Effector CD4-positive, alpha-beta T cell (primary cell): ENCODE measurements at places on chromosomes 3 and 15.

DNA sequence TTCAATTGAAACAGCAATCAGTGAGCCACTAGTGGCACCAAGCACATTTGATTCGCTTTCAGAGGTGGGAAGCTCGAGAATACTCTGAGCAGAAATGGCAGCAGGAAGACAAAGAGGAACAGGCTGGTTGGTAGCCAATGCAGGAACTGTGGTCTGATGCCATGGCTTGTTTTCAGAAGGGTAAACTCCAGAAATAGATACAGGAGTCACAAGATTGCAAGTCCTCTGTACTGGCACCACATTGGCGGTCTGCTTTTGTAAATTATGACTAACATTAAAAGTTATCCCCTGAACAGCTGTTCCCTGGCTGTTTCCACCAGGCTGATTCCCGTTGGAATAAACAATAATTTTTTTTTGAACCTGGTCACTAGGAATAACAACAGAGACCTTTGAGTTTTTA is 35.5 kb downstream of the USF3 start:
- no peak for DNase-seq

DNA sequence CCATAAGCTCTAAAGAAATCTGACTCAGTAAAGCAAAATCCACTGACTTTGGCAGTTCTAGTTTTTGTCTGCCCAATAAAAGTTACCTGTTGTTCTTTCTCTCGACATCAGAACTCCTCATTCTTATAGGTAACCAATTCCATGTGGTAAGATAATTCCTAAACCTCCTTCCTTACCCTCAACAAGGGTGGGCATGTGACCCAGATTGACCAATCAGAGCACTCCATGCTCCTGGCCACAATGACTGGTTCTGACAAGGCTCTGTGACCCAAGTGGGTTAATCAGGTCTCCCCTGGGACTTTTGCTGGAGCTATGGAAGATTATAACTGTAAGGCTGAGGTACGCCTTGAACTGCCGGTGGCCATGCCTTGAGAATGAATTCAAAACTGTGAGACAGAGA is 31.7 kb downstream of the LINS1 start:
- DNase-seq = no peak

- no peak for DNase-seq
These were observed 495.0 kb upstream of the ZNF385D start for GRCh38 chr3:22245811-22246583.

DNA sequence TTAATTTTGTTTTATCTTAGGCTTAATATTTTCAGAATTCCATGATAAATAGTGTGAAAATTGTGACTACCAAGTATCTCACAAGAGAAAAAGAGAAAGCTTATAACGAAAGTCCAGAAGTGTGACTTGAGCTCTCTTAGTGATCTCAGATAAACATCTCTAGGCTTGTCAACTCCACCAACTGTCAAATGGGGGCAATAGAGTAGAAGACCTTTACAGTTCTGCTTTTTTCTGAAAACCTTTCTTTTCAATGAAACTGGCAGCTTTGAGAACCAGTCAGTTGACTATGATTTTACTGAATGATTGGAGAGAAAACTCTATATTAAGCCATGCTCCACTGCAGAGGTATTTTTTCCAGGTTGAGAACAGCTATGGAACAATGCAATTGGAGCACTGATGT is 119.2 kb upstream of the TP63 start:
- DNase-seq = no peak

GRCh38 chr15:27392163-27392562 is 421.2 kb downstream of the GABRG3 start:
- no peak for DNase-seq

GRCh38 chr3:114879059-114880031 is 267.7 kb downstream of the ZBTB20 start:
- no peak for DNase-seq

DNA sequence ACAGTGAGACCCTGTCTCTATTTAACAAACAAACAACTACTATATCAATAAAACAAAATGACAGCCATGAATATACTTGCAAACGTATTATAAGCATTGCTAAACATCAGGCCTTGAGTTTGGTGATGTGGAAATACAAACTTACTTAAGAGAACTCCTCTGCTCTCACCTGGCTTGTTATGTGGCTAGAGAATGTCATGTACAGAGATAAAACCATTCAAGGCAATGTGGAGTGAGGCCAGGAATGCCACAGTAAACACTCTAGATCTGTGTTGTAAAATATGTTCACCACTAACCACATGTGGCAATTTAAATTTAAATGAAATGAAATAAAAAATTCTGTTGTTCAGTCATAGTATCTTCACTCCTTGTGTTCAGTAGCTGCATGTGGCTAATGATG is 22.7 kb upstream of the RARB start:
- DNase-seq = no peak
